ENCODE measurements at places on chromosomes 5 and 9.

GRCh38 chr5:98576275-98576674 is 197.2 kb upstream of the RGMB start:
- no peak for DNase-seq

GRCh38 chr5:111854186-111854585 is 97.2 kb upstream of the NREP start:
- no peak for DNase-seq

- no peak for DNase-seq
These were observed 136.0 kb downstream of the SCAMP1 start for GRCh38 chr5:78496373-78496772.

DNA sequence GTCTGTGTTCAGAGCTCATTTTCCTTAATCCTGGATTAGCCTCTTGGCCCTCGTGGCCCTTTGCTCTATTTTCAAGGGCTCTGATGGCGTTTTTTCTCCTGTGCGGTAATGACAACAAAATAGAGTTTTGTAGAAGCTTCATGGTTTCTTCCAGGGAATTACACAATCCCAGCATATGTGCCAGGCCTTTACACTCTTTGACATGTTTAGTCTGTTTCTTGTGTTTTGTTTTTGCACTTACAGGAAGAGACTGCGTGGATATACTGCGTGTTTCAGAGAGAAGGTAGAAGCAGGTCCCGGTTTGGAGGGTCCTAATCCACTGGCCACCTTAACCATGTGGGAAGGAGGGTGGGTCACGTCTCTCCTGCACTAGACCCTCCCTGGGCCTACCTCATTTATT is 400.2 kb upstream of the IRX4 start:
- DNase-seq = no peak

- DNase-seq = no peak
These were observed 1.2 kb downstream of the LCN15 start for GRCh38 chr9:136762915-136763648.

- no peak for DNase-seq
These were observed 55.9 kb downstream of the UGCG start for GRCh38 chr9:111952559-111952958.

GRCh38 chr9:91416096-91416712 is 7.4 kb downstream of the NFIL3 start:
- no peak for DNase-seq

GRCh38 chr5:136064510-136064909 is 35.7 kb downstream of the TGFBI start:
- DNase-seq = no peak

- DNase-seq = no peak
These were observed 44.7 kb upstream of the TMEM215 start for GRCh38 chr9:32738501-32739172.

DNA sequence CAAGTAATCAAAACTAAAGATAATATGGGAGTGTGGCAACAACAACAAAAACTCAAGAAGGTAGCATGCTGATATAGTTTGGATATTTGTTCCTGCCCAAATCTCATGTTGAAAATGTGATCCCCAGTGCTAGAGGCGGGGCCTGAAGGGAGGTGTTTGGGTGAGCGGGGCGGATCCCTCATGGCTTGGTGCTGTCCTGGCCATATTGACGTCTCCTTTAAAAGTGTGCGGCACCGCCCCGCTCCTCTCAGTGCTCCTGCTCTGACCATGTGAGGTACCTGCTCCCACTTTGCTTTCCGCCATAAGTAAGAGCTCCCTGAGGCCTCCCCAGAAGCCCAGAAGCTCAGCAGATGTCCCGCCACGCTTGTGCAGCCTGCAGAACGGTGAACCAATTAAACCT is 25.6 kb downstream of the MED27 start:
- no peak for DNase-seq

DNA sequence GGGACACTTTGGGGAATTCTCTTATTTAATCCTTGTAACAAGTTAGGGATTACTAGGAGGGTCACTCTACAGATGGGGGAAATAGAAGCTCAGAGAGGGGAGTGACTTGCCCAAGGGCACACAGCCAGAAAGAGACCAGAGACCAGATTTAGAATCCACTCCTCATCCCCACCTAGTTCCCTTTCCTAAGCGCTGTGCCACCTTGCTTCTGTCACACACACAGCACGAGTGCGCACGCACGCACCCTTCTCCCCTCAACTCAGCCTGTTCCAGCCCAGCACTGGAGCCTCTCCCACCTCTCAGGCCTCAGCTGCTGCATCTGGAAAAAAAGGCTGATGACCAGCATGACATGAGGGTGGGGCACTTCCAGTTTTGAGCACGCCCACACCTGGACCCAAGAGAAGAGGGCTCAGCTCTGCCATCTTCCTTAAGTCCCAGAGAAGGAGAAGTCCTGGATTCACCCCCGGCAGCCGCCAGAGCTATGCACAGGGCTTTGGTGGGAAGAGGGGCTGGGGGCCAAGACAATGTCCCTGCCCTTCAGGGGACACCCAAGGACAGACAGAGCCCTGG is 18.5 kb downstream of the NR5A1 start:
- DNase-seq = no peak

- peak; percentile 59 for DNase-seq
These were observed 25.1 kb upstream of the CD180 start for GRCh38 chr5:67221487-67222242.

DNA sequence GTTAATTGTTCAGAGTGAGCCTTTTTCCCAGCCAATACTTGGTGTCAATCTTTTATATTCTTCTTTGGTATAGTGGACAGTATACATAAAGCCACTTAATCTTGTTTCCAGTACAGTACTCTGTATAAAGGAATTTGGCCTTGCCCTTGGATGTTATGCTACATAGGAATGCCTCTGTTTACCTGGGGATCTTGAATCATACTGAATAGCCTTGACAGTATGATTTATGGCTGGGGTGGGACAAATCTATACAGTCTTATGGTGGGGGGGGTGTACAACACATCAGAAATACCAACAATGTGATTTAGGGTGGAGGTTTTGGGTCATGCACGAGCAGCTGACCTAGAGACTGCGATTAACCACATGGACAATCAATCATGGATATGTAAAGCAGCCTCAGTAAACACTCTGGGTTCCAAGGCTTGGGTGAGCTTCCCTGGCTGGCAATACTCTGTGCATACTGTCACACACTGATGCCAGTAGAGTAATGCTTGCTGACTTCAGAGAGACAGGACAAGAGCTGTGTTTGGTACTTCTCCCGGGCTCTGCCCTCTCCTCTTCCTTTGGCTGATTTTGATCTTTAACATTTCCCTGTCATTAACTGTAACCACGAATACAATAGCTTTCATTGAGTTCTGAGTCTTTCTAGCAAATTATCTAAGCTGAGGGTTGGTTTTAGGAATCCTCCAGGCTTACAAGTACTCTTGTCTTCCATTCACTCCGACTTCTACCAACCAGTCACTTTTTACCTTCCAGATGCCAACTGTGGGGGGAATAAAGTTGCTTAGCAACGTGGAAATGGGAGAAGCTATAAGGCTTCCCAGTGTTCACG is 84.6 kb downstream of the IARS1 start:
- DNase-seq = no peak

- DNase-seq = no peak
These were observed 1.2 kb downstream of the RPS14 start for GRCh38 chr5:150448334-150448733.

DNA sequence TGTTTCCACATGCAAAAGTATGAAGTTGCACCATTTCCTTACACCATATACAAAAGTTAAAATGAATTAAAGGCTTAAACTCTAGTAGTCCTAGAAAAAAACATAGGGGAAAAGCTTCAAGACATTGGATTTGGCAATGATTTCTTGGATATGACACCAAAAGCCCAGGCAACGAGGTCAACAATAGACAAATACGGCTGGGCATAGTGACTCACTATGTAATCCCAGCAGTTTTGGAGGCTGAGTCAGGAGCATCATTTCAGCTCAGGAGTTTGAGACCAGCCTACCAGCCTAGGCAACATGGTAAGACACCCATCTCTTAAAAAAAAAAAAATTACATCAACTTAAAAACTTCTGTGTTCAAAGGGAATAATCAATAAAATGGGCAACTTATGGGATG is 30.9 kb upstream of the SREK1 start:
- no peak for DNase-seq

DNA sequence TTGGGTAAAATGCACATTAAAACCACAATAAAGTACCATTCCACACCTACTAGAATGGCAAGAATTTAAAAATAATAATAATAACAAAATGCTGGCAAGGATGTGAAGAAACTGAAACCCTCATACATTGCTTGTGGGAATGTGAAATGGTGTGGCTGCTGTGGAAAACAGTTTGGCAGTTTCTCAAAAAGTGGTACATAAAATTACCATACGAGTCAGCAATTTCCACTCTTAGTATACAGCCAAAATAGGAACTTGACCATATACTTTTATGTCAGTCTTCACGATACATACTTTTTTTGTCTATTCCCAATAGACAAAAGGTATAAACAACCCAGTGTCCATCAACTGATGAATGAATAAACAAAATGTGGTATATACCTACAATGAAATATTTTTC is 15.6 kb downstream of the FKBP15 start:
- no peak for DNase-seq

DNA sequence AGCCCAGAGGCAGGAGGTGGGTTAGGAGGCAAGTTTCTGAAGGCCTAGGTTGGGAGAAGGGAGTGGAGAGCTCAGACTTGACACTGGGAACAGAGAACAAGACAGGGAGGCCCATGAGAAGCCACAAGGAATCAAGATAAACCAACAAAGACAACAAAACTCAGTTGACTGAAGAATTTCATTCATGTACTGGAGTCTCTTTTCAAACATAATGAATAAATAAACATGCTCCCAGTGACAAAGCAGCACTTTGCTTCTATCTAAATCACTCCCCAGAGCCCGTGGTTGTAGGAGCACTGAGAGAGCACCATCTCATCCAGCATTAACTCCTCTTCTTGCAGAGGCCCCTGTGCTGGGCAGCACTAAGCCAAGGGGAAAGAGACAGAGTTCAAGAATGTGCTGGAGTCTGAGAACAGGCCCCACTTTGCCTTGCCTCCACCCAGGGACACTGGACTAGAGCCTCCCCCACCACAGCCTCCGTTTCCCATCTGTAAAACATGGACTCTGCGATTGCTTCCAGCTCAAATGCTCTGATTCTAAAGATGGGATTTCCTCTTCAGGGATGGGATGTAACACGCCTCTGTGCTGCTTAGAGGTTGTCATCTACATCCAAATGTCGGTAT is 282.0 kb downstream of the SPOCK1 start:
- no peak for DNase-seq

DNA sequence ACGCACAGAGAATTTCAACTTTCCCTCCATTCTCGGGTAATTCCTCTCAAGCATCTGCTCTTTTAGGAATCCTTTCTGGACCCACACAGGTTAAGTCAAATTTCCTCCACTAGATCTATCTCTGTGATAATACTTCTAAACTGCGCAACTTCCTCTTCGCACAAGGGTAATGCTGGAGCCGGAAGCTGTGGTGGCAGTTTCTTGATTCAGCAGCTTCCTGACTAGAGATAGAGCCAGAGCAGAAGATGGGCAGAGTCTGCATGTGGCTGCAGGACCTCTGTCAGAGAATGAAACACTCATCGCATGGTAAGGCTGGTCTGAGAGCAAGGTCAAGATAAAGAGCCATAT is 11.1 kb upstream of the CDC42SE2 start:
- peak; percentile 99 for DNase-seq

DNA sequence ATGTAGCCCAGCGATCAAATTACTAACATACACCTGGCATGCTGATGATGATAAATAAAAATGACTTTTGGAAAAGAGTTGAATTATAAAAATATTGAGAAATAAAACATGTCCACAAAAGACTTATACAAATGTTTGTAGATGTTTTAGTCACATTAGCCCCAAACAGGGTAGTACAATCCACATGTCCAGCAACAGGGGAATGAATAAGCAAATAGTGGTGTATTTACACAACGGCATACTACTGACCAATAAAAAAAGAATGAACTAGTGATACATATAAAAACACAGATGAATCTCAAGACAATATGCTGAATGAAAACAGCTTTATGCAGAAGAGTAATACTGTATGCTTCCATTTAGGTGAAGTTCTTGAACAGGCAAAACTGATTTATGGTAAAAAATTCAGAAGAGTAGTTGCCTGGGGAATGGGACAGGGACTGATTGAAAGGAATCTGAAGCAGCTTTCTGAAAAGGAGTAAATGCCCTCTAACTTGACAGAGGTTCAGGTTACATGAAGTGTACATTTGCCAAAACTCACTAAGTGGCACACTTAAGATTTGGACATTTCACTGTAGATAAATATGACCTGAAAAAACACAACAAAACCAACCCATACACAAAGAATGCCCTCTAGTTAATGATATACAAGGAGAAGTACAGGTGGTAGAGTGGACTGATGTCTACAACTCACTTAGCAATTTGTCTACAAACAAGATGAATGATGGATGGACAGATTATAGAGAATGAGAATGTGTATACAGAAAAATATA is 35.4 kb downstream of the ACTL7A start:
- DNase-seq = no peak

DNA sequence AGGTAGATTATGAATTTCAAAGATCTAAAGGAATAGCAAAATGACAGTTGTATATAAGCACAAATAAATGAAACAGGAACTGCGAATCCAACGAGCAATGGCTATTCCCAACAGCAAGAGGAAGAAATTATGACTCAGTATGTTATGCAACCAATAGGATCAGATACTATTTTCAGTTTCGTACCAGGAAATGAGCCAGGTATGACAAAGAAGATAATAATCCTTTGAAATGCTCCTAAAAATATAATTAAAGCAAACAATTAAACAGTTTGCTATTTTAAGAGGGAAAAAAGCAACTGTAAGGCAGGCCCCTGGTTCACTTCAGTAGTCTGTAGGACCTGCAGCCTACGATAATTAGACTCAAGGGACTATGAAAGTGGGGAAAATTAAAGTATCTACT is 58.9 kb downstream of the AUH start:
- DNase-seq = peak; percentile 56

DNA sequence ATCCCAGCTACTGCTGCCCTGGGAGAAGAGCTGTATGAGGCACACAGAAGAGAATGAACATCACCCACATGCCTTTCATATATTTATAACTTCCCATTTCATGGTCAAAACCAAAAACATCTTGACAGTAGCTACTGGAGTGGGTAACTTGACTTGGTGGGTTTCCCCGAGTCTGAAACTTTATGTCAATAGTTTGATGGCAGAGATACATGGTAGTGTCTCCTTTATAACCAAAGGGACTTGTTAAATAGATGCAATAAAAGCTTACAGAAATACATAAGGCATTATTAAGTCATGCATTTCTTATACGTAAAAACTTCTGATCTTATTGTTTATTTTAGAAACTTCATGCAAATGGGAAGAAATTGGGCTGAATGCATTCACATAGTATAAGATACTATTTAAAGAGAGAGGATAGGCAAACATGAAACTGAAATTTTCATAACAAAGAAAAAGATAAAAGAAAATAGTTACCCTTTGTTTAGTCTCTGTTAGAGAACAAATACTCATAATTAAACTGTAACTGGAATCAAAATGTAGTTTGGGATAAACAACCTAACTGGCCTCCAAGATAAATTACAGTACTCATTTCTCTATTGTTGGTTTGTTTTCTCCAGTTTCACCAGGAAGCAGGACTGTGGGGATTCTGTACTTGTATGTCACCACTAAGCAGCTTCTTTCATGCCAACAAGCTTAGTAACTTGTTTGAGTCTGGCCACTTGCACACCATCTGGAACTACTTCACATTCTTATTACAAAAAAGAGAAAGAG is 459.3 kb upstream of the MEF2C start:
- no peak for DNase-seq
